HFFc6 (cell line): ENCODE measurements at places on chromosomes 3 and 15.
A peak's percentile ranks its signal among the peaks of the same experiment; 100 is the strongest.

GRCh38 chr3:13896473-13897154 lies 16.7 kb upstream of the WNT7A start:
- DNase-seq: peak; percentile 42

DNA sequence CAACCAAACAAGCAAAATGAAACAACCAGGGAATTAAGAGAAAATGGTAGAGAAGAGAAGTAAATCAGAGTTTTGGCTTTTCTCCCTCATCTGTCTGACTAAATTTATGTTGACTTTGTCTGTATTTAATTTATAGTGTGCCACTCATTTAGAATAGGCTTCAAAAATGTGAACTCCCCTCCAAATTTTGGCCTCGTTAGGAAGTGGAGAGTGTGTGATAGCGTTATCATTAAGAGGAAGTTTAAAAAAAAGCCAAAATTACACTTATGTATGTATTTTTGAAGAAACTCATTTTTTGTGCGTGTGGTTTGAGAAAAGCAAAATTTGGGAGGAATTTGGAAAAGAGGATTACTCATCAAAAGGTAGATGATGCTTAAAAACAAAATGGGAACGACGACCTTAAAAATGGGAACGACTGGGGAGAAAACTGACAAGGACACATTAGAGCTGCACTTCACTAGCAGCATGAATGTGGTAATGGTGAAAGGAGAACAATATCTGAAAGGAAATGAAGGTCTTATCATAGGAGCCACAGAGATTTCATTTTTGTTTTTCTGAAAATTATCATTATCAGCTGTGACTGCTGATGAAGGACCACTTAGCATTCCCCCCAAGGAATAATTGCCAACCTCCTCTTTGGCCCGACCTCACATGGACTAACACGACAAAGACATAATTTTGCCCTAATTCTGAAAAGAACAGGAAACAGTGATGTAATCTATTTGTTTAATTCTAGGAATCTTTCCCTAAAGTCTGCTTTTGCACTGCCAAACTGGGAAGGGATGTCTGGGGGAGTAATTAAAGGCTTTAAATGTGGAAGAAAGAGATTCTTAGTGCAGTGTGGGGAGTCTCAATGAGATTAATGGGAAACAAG lies 163.2 kb upstream of the P2RY1 start:
- no peak for DNase-seq

DNA sequence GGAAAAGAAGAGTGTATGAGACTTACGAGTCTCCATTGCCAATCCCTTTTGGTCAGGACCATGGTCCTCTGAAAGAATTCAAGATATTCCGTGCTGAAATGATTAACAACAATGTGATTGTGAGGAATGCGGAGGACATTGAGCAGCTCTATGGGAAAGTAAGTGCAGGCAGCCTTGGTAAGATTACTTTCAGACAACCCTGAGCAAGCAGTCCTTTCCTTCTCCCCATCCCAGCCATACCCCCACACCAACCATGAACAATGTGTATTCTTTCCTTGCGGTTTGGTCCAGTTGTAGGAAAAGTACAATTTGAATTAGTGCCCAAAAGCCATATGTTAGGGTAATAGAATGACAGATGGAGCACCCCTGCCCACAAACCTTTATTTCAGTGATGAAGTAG lies 5.6 kb downstream of the TSEN2 start:
- no peak for DNase-seq

DNA sequence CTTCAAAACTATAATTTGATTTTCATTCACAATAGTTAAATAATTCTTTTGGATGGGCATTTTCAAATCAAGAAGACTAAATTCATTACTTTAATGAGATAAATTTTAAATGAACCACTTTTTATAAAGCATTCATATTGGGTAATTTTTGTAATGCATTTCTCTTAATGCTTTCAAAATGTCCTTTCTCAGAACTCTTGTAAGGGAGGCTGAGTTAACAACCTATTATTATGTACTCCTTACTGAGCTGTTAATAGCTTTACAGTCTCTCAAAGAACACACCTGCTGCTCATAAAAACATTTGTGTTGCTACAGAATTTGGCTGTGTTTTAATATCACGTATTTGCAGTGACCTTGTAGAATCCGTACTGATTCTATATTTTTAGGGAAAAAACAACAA lies 334.0 kb upstream of the ARL6 start:
- no peak for DNase-seq

GRCh38 chr3:82038556-82038955 lies 277.1 kb upstream of the GBE1 start:
- DNase-seq: no peak

DNA sequence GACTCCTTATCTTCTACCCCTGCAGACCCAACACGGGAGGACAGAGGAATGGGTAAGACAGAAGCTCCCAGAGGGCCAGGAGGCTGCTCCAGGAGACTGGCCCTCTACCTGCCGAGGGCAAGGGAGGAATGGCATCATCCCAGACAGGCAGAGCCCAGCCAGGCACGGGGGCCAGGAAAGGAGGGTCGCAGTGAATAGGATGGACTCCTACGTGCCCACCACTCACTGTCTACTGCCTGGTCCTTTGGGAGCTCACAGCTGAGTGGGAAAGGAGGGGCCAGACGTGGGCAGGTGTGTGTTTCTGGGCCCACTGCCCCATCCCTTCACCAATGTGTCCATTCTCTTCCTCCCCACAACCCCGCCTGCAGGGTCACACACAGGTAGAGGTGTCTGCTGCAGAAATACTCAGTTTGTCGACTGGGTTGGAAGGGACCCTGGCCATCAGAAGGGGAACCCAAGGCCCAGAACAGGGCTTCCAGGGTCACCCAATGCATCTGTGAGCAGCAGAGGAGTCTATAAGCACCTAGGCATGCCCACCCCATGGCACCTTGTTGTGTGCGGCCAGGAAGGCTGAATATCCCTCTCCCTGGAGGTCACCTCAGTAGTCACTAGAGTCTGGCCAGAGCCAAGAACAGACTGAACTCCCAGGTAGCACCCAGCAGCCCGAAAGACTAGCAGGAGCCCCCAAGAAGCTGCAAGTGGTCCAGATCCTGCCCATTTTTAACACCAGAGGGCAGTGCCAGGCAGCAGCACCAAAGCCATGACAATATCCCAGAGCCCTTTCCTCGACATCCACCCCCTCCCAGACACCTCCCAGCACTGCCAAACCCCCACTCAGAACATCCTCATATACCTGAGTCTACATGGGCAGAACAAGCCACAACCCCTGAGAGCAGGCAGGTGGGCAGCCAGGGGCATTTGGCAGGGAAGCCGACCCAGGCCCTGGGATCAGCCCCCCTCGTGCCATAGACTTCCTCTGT lies 24.0 kb downstream of the TKT start:
- no peak for DNase-seq

DNA sequence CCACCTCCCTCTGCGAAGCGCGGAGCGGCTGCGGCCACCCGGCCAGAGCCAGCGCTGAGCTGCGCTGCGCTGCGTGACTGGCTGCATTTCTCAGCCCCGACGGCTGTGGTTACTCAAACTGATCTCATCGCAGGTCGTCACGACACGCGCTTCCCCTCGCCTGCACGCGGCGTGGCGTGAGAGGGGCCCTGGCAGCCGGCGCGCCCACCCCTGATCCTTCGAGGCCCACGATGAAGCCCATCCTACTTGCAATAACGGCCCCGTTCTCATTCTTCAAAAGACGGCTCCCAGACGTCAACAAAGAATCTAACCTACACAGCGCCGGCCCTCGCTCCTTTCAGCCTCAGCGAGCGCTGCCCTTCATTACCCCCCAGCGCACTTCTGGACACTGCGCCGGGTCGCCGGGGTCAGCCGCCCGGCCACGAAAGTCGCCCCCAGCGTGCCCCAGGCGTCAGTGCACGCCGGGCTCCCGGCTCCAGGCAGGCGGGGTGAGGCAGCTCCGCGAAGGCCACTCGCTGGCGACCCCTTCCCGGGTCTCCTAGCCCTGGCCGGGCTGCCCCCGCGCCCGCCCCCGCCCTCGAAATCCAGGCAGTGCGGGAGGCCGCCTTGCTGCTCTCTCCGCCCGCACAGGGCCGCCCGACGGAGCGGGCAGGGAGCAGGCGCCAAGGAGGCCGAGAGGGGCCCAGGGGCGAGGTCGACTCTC lies 9.9 kb upstream of the LEKR1 start:
- peak; percentile 58 for DNase-seq

- no peak for DNase-seq
Measured at GRCh38 chr3:59845386-59845785, 795.6 kb upstream of the CFAP20DC start.

- no peak for DNase-seq
Measured at GRCh38 chr3:166291186-166291955, 454.1 kb upstream of the BCHE start.

DNA sequence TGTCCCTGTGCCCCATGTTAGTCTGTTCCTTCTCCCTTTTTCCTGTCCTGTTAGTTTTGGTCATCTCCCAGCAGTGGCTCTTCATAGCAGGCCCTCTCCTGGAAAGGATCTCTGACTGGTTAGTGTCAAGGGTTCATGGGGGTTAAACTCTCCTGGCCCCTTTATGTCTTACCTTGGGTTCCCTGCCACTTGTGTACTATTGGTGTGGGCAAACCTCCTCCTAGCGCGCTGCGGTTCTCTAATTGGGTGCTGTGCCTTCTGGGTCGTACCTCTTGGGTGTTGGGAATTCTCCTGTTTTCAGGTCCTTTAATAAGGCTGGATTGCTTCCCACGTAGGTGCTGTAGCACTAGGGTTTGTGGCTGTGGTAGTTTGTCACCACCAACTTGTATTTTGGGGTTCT lies 18.8 kb downstream of the GMPS start:
- DNase-seq: no peak

DNA sequence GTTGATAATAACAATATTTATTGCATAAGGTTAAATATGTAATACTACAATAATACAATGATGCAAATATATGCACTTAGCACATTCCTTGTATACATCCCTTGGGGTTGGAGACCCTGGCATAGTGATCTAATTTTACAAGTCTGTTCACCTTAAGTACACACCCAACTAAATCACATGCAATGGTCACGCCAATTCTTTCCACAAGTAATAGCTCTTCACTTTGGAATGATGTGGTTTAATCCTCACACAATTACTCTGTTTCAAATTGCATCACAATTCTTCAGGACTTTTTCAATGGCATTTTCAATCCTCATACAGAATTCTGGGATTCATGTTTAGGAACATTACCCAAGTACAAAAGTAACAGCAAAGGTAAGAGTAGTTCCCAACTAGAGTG lies 27.3 kb upstream of the SPRED1 start:
- no peak for DNase-seq

- DNase-seq: no peak
Measured at GRCh38 chr3:55779543-55779942, 292.4 kb upstream of the WNT5A start.

- no peak for DNase-seq
Measured at GRCh38 chr3:26628915-26629314, 6.3 kb downstream of the LRRC3B start.

DNA sequence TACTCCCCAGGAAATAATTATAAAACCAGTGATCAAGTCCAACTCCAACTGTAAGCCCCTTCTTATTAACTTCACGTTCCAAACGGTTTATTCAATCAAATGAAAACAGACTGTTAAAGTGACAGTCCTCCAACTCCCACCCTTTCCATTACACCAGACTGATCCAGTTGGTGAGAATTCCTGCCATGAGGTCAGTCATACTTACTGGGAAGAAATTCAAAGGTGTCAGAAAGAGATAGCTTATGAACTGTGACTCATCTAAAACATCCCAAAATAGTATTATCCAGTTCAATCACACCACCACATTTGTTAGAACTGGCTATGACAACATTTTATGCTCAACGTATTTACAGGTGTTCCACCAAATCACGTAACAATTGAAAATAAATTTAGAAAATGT lies 19.5 kb downstream of the SMARCC1 start:
- no peak for DNase-seq

DNA sequence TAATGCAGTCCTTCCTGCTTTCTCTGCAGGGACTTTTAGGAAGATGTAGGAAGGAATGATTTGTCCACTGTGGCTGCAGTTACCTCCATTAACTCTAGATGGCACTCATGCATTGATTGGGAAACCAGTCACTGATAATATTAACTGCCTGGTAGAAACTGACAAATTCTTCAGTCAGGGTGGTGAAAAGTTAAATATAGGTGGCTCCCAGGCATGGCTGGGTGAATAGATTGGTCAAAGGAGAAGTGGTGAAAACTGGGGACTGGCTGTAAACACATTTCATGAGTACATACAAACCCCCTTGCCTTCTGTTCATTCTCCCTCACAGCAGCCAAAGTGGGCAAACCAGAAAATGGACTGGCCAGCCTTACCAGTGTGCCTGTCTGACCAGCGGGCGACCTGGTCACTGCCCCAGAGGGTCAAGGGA lies 333.4 kb downstream of the THSD4 start:
- peak; percentile 67 for DNase-seq

- DNase-seq: no peak
Measured at GRCh38 chr3:110062716-110063115, 725.4 kb upstream of the DPPA4 start.

DNA sequence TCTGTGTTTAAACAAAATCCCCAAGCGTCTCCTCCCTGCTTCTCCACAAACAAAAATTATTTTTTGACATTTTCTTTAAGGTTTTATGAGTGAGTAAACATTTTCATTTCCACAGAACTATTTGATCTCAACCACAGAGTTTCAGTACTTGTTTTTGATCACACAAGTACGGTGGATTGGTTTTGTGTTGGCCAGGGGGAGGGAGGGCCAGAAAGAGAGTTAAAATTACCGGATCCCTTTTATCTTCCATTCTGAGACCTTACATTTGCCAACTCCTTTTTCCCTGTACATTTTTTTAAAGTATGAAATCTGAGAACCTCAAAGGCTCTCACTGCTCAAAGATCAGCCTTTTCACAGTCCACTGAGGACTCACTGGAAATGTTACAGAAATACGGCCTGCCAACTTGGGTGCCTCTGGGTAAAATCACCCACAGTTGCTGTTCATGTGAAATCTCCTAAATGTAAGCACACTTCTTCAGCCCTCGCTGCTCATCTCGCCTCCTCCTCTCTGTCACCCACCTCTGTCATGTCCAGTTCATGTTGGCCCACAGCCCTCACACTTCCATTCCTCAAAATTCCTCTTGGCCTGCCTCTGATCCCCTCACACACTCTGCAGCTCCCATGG lies 1.7 kb downstream of the HOMER2 start:
- DNase-seq: no peak

- DNase-seq: no peak
Measured at GRCh38 chr15:79117442-79118204, 27.0 kb upstream of the RASGRF1 start.

DNA sequence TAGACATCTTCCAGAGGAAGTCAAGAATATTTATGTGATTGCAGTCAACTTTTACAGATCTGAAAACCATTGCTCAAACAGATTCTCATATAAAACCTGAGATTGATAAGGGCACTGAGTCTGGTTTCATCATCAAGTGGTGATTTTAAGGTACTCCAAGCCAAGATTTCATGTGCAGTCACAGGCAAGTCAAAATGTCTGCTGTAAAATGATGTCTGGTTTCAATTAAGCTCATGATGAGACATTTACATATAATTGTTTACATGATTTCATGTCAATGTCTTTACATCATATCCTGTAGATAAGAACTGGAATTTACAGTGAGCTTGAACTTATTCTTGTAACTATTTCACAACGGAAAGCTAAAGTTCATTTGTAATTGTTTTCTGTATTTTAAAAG lies 1215.5 kb downstream of the ROBO2 start:
- peak; percentile 77 for DNase-seq

- DNase-seq: peak; percentile 34
Measured at GRCh38 chr3:117788061-117788460, 1078.5 kb downstream of the TUSC7 start.

- no peak for DNase-seq
Measured at GRCh38 chr3:127371334-127371733, 83.5 kb upstream of the PRR20G start.

- DNase-seq: peak; percentile 17
Measured at GRCh38 chr3:128969993-128970739, 23.7 kb downstream of the CFAP92 start.

GRCh38 chr3:87250009-87250408 lies 22.9 kb downstream of the CHMP2B start:
- no peak for DNase-seq
